ENCODE measurements at places on chromosomes 1 and 21.

- DNase-seq: no peak
Observed at GRCh38 chr1:214492401-214493075, 58.9 kb downstream of the PTPN14 start.

DNA sequence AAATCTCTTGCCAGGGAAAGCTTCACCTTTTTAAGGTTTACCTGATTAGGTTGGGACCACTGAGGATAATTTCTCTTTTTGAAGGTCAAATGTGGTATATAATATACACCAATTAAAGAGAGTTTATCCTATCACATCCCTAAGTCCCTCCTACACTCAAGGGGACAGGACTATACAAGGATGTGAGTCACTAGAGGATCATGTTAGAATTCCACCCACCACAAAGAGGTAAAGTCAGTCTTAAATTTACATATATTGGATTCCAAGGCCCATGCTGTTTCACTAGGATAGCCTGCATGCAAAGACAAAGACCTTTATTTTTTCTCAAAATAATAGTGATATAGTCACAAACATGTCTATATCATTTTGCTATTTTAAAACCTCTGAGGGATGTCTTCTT, 164.4 kb downstream of the GIPC2 start:
- DNase-seq: no peak

GRCh38 chr1:229279242-229279641, 8.3 kb downstream of the RAB4A start:
- DNase-seq: no peak

DNA sequence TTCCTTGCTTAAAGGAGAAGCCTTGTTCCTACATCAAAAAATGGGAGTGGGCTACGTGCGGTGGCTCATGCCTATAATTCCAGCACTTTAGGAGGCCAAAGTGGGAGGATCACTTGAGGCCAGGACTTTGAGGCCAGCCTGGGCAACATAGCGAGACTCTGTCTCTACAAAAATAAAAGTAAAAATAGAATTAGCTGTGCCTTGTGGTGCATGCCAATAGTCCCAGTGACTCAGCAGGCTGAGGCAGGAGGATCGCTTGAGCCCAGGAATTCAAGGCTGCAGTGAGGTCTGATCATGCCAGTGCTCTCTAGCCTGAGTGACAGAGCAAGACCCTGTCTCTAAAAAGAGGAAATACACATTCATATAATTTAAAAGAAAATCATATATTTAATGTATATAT, 127.1 kb downstream of the C1orf21 start:
- DNase-seq: no peak

- no peak for DNase-seq
Observed at GRCh38 chr1:231094421-231094820, 54.4 kb upstream of the FAM89A start.

DNA sequence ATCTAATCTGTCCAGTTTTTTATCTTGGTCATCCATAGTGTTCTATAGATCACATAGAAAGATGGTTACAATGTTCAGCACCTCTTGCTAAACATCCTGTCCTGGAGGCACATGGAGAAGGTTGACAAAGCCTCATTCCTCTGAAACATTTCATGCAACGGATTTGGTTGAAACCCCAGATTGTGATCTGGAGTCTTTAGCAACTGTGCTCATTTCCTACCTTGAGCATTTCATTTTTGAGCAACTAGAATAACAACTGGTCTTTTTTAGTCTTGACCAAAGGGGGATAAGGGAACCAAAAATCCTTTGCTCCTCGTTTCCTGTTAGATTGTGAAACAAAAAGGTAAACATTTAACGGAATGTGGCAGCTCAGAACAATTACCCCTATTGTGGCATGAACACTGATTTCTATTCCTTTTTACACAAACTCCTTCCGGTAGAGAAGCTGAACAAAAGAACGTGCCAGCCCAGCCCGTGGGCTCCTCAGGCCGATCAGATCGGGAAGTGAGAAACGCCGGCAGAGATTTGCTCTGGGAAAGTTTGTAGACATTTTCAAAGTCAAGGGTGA, 94.7 kb upstream of the ERRFI1 start:
- no peak for DNase-seq

DNA sequence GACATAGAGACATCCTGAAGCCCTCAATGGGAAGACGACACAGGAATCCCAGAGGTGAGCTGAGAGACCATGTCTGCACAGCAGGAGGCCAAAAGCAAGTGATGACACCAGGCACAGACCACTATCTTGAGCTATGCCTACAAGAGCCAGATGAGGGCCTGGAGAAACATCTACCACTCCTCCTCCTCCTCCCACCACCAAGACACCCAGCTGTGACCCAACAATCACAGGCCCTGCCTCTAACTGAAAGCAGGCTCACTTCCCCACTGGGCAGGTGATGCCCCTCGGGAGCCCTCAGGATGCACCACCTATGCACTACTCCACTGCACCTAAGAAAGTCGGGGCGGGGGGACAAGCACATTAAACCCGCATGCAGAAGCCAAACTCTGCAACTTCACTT, 16.5 kb downstream of the TADA1 start:
- DNase-seq: no peak

DNA sequence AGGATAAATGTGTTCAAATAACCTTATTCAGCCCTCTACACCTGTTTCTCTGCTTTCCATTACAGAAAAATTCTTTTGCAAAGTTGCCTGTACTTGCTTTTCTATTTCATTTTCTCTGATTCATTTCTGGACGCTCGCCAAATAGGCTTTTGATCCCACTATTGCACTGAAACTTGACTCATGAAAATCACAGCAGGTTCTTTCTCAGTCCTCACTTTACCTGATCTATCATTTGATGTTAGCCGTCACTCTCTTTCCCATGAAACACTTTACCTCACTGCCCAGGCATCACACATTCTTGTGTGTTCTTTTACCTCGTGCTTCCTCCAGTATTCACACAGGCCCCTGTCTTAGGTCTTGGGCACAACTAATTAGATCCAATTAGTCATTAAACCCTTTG, 26.2 kb downstream of the HSPA13 start:
- no peak for DNase-seq
